Neural crest cell (in vitro differentiated cells): ENCODE measurements at places on chromosomes 11 and 22.

DNA sequence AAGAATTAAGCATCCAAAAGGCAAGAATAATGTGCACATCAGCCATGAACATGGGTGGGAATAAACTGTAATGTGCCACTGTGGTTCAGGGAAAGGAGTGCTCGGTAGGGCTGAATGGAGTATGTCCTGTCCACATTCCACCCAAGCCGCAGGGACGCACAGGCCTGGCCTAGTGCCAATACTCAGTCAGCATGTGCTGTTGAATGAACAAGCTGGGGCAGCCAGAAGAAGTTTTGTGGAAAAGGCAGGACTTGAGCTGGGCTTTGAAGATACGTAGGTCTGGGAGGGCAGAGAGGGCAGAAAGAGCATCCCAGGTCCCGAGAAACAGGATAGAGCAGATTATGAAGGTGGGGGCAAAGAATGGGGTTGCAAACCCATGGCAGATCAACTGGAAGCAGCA is 60.0 kb upstream of the PLET1 start:
- no peak for DNase-seq

- no peak for DNase-seq
Measured at GRCh38 chr22:30421695-30422480, 3.7 kb upstream of the MTFP1 start.

GRCh38 chr11:12526789-12527188 is 147.4 kb upstream of the TEAD1 start:
- DNase-seq, result no peak

- no peak for DNase-seq
Measured at GRCh38 chr11:93757924-93758865, 16.7 kb downstream of the C11orf54 start.

GRCh38 chr22:50058906-50059880 is 1.1 kb upstream of the TTLL8 start:
- peak; percentile 41 for DNase-seq

- no peak for DNase-seq
Measured at GRCh38 chr11:121566279-121567168, 113.8 kb upstream of the SORL1-AS1 start.

- DNase-seq, result no peak
Measured at GRCh38 chr22:48886604-48887393, 940.9 kb downstream of the BRD1 start.

DNA sequence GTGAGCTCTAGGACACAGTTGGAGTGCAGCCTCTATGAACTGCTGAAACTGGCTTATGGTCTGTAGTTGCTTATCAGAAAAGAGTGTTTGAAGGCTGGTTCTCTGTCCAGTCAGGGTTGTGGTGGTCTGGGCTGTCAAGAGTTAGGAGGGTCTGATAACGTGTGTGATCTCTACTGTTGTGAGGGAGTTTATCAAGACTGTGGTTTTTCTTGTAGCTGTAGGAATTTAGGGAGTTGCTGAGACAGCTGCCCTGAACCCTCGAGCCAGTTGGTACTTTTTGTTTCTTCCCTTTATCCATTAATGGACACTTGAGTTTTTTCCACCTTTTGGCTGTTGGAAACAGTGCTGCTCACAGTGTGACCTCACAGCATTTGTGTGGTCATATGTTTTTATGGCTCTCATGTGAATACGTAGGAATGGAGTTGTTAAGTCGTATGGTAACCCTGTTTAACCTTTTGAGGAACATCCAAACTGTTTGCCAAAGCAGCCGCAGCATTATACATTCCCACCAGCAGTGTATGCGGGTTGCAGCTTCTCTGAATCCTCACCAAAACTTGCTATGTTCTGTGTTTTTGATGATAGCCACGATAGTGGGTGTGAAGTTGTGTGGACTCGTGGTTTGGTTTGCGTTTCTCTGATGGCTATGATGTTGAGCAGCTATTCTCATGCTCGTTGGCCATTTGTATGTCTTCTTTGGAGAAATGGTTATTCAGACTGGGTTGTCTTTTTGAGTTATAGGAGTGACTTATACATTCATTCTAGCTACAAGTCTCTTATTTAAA is 20.9 kb upstream of the DGCR8 start:
- DNase-seq, result no peak

DNA sequence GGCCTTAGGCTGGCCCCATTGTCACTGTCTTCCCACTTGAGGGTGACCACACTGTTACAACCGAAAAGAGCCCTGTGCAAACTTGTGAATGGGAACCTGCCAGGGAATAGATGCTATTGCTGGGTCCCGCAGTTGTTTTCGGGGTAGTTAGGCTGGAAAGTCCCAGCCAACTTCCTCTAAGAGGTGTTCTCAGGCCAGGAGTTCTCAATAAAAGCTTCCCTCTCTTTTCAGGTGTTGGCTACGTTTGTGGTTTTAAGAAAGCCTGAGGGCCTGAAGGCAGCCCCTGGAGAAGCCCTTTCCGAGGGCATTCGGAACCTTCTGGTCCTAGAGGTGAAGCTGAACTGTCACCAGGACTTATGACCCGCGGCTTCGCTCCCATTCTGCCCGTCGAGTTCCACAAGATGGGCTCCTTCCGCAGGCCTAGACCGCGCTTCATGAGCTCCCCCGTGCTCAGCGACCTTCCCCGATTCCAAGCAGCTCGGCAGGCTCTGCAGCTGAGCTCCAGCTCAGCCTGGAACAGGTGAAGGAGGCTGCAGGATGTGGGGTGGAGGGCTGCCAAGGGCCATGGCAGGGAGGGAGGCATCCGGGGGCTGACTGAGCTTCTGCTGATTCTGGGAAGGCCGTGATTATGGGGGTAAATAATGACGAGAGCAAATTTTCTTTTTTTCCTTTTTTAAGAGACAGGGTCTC is 104.8 kb downstream of the PRR5L start:
- DNase-seq, result no peak

- no peak for DNase-seq
Measured at GRCh38 chr11:42012271-42012670, 552.8 kb upstream of the LRRC4C start.

DNA sequence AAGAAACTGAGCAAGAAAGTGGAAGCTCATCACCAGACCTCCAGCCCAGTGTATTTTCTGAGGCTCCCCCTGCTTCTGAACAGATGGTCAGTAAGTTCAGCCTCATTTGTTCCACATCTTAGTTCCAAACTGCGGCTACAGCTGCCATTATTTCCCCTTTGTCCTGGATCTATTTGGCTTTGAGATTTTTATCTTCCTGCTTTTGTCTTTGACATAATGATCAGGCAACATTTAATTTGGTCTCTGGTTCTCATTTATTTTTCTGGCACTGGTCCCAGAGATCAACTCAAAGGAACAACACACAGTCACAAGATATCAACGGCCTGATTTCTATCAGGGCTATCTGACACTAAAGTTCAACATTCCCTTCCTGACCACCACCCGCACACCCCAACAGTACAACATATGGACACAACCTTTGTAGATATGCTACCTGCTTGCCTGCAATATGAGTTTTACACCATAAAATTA is 137.5 kb downstream of the FAM76B start:
- no peak for DNase-seq

DNA sequence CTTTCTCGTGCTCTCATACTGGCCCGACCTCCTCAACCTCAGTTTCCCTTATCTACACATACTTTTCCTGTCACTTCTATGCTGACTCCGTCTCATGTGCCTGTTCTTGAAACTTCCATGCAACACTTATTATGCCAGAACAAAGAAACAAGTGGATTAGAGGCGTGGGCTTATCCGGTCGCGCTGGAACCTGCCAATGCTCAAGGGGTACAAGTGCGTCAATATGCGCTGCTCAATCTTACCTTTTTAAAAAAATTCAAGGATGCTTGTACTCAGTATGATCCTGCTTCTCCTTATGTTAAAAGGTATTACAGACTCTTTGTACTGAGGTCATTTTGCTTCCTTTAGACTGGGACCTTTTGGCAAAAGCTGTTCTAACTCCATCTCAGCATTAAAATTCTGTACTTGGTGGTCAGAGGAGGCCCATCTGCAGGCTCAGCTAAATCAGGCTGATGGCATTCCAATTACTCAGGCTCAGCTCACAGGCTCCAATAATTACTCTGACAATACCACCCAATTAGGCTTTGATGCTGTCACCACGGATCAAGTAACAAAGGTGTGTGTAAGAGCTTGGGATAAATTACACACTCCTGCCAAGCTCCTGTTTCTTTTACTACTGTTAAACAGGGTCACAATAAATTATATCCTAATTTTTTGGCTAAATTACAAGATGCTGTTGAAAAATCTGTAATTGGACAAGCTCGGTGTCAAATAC is 26.3 kb upstream of the ALDH3B2 start:
- no peak for DNase-seq

DNA sequence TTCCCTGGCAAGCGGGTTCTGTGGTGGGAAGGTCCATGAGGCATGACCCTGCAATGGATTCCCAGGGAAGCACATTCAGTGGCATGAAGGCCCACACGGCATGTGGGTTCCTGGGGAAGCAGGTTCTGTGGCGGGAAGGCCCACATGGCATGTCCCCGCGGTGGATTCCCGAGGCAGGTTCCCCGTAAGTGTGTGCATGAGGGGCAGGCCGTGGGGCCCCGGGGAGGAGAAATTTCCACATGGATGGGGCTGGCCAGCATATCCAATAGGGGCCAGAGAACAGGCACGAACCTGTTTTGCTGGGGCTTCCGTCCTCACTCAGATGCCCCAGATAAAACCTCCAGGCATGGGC is 83.7 kb downstream of the PHF21B start:
- no peak for DNase-seq

DNA sequence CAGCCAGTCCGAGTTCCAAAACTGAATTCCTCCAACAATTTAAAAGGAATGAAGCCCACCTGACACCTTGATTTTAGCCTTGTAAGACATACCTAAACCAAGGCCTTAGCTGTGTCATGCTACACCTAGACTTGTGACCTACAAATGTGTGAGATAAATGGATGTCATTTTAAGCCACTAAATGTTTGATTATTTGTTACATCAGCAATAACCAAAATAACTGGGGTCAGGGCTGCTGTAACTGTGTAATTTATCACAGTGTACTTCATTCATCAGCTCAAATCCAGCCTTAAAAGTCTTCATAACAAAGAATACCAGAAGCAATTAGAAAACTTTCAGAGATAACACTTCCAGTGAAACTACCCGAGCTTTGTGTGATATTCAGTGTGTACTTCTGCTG is 673.0 kb upstream of the ANO3 start:
- DNase-seq, result no peak

DNA sequence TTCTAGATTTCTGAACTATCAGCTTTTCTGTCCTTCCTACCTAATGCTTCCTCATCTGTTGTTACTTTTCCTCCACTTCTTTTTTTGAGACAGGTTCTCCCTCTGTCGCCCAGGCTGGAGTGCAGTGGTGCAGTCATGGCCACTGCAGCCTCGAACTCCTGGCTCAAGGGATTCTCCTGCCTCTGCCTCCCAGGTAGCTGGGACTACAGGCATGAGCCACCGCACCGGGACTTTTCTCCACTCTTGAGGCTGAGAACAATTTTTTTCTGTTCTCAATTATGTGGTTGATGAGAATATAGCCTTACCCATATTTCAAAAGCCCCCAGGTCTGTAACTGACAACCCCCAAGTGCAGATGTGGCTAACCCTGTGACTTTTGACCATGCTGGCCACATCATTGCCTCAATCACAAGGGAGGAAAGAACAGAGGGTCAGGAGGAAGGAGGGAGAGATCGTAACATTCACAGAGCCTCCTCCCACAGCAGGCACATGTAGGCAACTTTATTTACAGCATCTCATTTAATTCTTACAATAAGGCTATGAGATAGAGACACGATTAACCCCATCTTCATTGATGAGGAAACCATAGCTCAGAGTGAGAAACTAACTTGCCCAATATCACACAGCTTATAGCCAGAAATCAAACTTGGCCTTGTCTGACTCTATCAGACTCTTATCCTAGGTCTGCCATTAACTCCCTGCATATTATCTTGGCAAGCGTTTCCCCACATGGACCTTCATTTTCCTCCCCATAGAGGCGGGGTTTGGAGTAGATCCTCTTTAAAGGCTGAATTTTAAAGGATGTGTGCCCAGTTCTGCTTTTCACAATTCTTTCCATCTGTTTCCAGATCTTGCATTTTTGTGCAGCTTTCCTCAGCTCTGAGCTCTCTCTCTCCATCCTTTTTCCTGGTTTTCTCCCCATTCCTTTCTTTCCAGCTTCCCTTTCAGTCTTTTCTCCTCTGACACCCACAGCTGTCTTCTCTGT is 9.6 kb downstream of the POU2F3 start:
- DNase-seq, result no peak

DNA sequence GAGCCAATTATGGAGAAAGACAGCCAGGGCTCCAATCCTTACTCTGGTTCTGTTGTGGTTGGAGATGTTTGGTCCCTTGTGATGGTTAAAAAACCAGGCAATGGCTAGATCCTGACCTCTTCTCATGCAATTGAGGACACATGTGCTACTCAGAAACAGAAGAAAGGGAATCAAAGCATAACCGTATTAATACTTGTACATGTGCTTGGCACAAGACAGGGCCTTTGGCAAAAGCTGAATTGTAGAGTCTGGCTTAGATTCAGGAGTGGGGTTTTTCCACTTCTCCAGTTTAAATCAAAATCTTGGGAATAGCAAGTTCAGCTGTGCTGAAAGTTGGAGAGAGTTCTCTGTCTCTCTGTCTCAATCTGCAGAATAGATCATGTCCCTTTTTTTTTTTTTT is 80.1 kb upstream of the E2F8 start:
- no peak for DNase-seq

DNA sequence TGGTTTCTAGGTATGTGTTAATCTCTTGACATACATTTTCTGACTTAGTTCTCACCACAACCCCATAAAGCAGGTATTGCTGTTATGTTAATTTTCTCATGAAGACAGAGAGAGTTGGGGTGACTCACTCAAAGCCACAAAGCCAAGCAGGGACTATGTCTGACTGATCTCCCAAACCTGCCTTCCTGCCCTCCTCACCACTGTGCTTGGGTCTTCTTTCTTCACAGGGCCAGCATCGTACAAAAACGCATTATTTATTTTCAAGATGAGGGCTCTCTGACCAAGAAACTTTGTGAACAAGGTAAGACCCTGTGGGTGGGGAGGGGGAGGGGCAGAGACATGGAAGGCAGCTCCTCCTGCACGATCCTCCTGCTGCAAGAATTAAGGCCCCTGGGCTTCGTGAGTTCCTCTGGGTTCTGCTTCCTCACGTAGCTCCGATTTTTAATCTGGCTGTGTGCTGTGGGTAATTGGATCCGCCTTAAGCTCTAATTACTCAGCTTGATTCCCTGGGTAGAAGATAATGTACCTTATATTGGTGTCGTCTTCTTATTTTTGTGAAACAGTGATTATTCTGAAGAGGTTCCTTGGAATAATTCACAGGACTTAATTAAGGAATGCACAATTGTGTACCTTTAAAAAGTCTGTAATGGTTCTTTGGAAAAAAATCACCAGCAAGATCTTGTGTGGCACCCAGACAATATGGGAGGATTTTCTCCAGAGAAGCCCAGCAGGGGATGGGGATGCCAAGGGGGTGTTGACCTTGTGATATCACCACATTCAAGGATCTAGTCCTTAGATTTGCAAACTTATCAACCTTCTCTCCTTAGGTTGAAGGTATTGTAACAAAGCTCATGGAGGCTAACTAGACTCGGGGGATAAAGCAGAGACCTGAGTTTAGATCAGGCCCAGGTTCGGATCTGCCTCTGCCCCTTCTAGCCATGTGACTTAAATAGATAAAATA is 112.9 kb downstream of the SPON1 start:
- DNase-seq, result no peak
